ENCODE measurements at places on chromosomes 7 and 10.

GRCh38 chr7:68706291-68706690 lies 892.0 kb upstream of the AUTS2 start:
- DNase-seq, result no peak

- no peak for DNase-seq
These were observed 7.1 kb upstream of the MGMT start for GRCh38 chr10:129459762-129460539.

- no peak for DNase-seq
These were observed 40.7 kb downstream of the OGDH start for GRCh38 chr7:44646921-44647636.

DNA sequence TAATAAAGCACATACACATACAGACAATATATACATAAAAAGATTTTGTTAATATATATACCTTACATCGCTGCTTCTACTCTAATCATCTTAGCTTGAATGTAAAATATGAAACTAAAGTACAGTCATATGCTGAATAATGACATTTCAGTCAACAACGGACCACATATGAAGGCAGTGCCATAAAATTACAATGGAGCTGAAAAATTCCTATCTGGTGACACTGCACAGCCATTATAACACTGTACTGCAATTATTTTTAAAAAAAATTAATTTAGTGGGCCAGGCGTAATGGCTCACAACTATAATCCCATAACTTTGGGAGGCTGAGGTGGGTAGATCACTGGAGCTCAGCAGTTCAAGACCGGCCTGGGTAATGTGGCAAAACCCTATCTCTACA lies 122.3 kb downstream of the JMJD1C start:
- no peak for DNase-seq

DNA sequence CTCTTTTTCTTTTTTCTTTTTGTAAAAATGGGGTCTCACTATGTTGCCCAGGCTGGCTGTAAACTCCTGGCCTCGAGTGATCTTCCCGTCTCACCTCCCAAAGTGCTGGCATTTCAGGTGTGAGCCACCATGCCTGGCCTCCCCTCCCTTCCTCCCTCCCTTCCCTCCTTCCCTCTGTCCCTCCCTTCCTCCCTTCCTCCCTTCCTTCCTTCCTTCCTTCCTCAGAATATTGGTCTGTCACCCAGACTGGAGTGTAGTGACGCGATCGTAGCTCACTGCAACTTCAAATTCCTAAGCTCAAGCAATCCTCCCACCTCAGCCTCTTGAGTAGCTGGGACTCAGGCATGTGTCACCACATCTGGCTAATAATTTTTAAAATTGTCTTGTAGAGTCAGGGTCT lies 8.4 kb downstream of the AGAP3 start:
- no peak for DNase-seq

GRCh38 chr7:44639671-44640321 lies 33.4 kb downstream of the OGDH start:
- no peak for DNase-seq

DNA sequence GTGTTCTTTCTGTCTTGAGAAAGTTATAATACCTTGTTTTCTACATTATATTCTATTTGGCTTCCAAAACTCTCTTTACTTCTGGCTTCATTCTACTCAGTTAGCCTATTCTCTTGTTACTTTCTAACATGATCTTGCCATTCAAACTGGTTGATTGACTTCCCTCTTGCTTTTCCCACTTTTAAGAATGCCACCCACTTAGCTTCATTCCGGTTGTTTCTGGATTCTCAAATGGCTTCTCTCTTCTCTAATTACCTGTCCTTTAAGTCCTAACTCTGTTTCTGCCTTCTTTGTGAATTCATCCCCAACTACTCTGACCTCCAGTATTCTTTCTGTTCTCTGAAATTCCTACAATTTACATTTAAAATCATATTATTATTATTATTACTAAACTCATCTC lies 52.0 kb downstream of the ANKIB1 start:
- no peak for DNase-seq

DNA sequence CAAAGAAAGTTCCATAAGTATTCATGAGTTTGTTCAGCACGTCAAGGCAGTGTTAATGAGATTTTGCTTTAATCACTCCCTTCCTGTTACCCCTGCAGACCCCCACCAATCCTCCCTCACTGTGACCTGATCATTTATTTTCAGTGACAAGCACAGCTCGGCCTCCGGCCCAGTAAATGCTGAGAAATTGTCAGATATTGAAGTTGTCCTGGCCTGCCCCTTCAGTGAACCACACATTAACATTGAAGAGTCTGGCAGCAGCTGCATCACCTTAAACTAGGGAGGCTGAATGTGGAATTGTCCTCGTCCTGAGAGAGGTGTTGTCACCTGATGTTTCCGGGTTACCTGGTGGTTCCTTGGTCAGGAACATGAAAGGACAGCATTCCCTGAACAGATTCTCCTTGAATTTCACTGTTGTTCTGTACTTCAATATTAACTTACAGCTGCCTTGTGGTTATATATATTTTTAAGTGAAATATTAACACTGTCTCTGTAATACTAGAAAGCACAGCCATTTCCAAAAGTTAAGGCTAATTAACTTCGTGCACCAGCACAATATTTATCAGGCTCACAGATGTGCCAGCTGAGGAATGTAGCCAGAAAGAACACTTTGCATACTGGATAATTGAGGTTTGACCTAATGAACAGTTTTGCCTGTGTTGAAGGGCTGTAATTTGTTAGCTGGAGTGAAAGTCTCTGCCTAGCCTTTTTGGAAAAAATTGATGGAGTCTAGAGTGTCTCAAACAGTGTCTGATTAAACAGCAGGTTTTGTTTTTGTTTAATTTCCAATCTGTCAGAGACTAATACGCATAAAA lies 265.3 kb downstream of the HDAC9 start:
- no peak for DNase-seq

DNA sequence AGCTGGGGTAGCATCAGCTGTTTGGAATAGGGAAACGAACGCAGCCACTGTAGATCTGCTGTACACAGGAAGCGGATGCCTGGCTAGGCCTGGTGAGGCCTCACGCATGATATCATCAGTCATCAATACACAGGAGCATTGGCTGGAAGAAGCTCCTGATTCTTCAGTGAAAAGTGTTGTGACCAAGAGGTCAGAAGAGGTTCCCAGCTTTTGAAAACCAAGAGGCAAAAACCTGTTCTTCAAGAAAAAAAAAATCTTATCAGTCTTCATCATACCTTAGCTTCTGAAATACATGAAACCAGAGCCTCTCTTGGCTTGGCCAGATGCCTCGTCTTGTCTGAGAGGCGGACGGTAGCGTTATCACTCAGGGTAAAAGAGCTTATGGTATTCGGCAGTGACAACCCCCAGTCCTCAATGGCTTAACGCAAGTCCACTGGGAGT lies 139.3 kb upstream of the TCF7L2 start:
- DNase-seq, result no peak

- no peak for DNase-seq
These were observed 447.6 kb upstream of the NPVF start for GRCh38 chr7:25675789-25676474.
